ENCODE measurements at places on chromosomes 1 and 21. TPM values are rescaled to one million over a fixed set of nuclear protein-coding genes. Genes with fewer than 3 reads are reported as not detected.

DNA sequence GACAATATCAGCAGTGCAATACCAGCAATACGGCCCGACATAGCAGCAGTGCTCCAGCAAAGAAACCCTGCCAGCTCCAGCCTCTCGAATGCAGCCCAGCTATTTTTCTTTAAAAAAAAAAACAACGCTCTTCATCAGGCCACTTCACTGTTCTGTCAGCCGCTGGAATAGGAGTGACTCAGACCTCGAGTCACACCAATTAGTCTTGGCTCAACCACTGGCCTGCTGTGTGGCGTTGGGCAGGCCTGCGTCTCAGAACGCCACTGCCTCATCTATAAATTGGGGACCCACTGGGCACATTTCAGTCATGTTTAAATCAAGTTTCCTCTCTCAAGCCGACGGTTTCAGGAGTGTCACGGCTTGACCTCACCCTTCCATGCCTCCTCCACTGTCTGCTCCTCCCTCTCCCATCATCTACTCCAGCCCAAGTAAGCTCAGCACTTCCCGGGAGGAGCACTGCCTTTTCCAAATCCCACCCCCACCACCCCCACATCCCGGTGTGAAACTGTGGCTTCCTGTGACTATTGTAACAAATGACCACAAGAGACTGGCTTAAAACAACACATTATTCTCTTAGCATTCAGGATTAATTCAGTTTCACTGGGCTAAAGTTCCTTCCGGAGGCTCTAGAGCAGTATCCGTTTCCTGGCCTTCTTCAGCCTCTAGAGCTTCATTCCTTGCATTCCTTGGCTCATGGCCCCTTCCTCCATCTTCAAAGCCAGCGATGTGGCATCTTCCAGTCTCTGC, 71.9 kb upstream of the EFHD2 start:
- no peak for DNase-seq

- DNase-seq, result no peak
These were observed 291.8 kb downstream of the DISC1 start for GRCh38 chr1:231918239-231919015.

- DNase-seq, result no peak
These were observed 35.1 kb downstream of the PIGM start for GRCh38 chr1:159996653-159997052.

- no peak for DNase-seq
These were observed 179.8 kb downstream of the PHTF1 start for GRCh38 chr1:113579256-113580018.

- no peak for DNase-seq
These were observed 50.2 kb upstream of the ACTRT2 start for GRCh38 chr1:2971101-2971501.

DNA sequence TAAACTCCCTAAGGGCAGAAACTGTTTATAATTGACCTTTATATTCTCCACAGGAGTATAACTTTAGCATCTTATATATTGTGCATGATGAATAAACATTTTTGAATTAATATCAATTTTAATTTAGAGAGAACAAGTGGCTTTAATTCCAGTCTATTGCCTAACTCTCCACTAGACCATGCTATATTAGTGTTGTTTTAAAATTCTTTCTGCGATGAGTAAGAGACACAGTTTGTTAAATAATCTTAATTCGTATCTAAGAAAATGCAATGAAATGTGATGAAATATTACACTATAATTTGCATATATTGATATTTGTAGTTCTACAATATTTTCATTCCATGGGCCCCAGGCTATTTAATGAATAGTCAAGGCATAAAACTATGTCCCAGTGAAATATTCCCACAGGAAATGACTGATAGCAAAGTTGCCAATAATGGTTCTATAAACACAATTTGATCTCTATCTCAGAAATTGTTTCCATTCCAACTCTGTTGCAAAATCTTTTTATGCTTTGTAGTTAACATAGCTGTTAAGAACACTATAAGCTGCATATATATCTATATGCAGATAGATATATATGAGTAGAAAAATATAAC, 2.9 kb upstream of the SYDE2 start:
- no peak for DNase-seq

GRCh38 chr1:219520241-219520640, 92.7 kb downstream of the ZC3H11B start:
- DNase-seq, result no peak

DNA sequence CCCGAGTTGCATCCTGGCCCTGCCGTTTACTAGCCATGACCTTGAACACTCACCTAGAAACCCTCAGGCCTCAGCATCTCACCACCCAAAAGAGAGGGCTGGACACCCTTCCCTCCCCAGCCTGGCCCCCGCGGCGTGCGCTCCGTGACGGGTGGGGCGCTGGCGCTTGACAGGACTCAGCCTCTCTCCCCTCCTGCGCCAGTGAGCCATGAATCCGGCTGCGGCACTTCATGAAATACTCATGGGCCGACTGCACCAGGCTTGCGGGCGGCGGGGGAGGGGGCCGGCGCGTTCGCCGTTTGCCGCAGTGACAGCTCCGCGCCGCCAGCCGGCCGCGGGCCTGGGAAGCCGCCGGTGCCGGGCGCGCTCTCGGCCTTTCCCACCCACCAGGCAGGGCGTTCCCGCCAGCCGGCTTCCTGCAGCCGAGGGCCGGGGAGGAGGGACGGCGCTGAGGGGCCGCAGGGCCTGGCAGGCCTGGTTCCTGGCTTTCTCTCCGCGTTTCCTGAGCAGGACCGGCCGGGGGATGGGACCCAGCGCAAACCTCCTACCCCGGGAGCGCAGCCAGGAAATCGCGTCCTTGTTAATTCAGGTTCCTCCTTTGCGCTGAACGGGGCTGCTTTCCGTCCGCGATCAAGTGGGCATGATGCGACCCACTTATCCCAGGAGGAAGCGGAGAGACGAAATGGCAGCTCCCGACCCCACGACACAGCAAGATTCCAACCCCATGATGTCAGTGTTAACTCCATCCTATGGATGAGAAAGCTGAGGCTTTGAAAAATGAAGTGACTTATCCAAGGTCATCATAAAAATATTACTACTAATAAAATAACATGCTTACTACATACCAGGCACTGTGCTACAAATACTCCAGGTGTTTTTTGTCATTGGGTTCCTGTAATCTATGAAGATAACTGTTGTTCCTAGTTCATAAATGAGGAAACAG, 9.1 kb upstream of the LUZP1 start:
- no peak for DNase-seq

DNA sequence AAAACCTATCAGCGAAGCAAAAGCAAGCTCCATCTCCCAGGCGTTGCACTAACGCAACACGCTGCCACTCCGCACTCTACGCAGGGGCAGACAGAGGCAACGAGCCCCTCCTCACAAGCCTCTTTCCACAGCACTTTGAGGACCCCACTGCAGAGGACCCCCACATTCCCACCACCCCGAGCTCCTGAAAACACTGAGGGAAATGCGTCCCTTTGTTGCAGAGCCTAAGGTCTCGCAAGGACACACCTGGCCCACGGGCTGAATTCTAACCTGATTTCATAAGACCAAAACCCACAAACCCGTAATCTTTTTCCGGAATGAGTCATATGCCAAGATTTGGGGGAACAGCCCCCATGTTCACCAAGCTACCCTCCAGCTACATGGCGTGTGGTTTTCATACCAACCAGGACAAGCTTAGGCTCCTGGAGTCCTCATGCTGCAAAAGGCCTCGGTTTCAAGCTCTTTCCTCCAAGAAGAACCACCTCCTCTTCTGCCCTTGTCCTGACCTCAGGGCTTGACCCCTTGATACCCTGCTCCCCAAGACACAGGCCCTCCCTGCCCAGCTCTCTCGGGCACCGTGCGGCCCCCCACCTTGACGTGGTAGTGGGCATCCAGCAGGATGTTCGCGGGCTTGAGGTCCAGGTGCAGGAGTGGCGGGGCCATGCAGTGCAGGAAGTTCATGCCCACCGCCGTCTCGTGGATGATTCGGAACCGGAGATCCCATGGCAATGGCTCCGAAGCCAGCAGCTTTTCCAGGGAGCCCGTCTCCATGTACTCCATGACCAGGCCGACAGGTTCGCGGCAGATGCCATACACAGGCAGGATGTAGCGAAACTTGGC, 10.7 kb downstream of the RIPK4 start:
- no peak for DNase-seq

DNA sequence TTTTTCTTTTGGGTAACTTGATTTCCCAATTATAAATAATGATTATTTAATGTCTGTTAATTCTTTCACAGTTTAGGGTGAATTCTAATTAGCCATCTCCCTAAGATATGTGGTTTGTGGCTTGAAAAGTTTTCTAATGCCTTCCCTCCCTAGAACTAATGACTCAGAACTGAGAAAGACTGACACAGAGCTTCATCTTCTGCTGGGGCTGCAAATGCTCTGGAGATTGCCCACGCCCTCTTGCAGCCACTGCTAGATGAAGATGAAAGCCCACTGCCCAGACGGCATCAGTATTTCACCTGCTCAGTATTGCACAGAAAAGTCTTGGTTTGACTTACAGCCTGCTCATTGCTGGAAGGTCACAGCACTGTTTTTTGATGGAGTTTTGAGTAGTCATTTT, 101.5 kb downstream of the ST6GALNAC3 start:
- no peak for DNase-seq

DNA sequence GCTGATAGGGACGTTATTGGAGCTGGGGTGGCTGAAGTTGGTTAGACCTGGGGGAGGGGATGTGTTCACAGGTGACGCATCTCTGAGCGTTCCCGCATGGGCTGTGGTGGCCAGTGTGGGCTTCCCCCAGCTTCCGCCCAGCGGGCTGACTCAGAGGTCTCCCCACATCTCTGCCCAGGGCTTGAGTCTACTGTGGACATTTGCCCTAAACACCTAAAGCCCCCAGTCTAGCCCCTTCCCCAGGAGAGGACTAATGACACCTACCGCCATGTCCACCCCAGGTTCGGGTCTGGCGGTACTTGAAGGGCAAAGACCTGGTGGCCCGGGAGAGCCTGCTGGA, 2.0 kb downstream of the AGRN start:
- no peak for DNase-seq

GRCh38 chr1:12376236-12377045, 146.6 kb downstream of the VPS13D start:
- no peak for DNase-seq

DNA sequence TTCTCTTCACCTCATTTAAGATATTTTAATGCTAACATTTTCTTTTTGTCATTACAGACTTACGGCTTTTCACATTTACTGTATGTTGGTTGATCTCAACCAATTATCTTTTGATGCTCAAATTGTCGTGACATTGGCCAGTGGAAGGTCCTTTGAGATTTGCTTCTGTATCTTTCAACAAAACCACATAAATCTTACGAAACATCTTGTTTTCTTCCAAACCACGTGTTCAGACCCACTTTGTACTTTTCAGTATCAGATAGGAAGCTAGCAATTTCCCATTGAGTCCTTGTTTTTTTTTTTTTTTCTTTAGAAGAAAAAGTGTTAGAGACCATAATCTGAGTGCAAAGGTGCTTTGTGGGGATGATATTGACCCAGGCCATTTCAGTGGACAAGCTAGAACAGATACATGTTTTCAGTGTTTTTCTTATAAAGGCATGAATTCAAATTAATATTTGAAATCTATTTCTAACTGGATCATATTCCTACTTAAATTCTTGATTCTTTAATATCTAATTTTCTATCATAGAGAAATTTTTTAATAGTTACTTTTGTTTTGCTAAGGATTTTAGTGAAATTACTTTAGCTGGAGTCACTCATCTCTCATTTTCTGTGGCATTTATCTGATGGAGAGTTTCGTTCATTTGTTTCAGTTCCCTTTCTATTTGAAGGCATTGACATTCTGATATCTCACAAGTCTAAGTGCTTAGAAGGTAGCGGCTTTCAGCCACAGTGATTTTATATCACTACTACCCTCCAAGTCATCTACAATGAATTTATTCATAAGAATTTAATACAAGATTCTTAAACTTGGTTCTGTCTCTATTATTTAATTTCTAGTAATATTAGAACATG, 26.7 kb downstream of the ATG4C start:
- DNase-seq, result no peak

DNA sequence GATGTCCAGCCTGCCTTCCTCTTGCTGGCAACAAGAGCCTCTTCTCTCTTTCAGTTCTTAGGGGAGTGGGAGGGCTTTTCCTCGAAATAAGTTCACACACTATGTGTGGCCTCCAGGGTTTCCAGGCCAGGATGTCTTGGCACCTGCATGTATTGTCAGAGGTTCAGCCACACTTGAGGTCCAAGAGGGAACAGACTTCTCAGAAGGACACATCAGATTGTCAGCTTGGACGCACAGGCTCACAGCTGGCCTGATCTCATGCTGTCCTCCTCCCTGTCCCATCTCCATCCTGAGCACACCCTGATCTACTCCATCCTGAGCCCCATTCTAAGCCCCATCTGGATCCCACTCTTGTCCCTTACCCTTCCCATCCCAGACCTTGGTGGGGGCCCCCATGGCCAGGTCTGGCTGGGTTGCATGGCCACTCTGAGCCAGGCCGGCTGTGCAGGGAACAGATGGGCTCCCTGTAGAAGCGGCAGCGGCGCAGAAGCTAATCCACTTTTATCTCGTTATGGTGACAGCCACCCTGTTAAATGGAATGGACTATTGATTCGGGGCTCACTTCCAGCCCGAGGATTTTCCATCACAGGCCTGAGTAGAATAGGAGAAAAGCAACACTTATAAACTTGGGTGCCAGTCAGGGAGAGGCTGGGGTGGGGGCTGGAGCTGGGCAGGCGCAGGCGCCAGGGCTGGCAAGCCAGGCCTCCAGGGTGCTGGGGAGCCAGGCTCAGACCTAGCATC, 85.1 kb upstream of the CSF3R start:
- no peak for DNase-seq

GRCh38 chr1:30343562-30343961, 379.8 kb downstream of the MATN1 start:
- DNase-seq, result no peak

DNA sequence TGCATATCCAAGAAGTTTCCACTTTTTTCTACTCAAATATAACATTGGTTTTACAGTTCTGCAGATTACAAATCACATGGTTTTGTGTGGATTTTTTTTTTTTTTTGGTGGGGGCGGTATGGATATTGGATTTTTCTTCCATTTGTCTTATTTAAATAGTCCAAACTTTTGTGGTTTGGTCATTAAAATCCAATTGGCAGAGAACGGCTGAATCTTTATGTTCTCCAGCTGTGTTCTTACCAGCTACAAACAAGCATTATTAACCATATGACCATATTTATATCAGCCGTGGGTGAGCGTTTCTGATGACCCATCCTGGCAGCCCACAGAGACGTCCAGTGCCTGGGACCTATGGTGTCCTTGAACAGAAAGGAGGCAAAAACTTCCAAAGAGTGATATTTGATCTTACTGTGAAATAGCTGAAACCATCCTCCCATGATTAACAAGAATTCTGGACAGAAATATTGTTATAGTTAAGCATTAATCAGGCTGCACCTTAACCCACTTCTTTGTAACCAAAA, 200.4 kb downstream of the LYPLAL1 start:
- DNase-seq, result no peak

Gene DNAJC28
- 6.1 TPM for polyA plus RNA-seq

Gene KLF17
- not detected for polyA plus RNA-seq

Gene TFF3
- polyA plus RNA-seq, result 3.7 TPM

Gene SMAP2
- polyA plus RNA-seq, result 26.7 TPM

Gene CSF3R
- 3.3 TPM for polyA plus RNA-seq

Gene PDIK1L
- 22.0 TPM for polyA plus RNA-seq

Gene PTAFR
- 2.8 TPM for polyA plus RNA-seq

Gene C1orf116
- 22.3 TPM for polyA plus RNA-seq

Gene MNDA
- polyA plus RNA-seq, result 4.1 TPM

Gene BEND5
- polyA plus RNA-seq, result 30.2 TPM

Measured in right renal cortex interstitium (tissue), 3 donors.